Cortex of kidney (tissue), 1 donor: ENCODE measurements at places on chromosomes 2 and 18.

DNA sequence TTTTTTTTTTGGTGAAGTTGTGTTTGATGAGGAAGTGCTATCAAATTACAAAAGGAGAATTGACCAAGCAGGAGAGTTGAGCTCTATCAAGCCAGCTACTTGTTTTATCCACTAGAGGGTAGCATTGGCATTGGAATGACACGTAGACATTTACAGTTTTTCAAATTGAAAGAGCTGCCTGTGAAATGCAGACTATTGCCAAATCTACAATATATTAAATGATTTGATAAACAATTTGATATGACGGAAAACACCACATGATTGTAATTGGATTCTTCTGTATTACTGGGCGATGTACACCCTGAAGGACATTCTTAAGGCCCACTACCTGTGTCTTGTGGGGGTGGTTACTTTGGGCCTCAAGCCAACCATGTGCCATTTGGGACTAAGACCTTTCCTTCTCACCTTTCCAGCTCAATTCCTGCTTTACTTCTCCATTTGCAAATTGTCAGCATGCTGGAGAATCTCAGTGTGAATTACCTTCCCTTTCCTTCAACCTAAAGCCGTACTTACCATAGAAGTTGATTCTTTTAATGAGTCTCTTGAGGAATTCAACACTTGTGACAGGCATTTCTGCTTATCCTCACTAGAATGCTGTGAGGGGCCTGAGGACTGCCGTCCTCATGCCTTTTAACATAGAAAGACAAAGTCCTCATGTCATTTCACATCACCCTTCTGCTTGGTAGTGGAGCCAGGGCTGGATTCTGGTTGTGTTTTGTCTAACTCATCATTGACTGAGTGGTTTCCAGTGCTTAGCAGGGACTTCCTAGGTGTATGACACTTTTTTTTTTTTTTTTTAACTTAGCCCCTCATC is 134.8 kb upstream of the THUMPD2 start:
- DNase-seq = no peak

GRCh38 chr2:241584436-241584835 is 25.9 kb downstream of the BOK start:
- DNase-seq = no peak

DNA sequence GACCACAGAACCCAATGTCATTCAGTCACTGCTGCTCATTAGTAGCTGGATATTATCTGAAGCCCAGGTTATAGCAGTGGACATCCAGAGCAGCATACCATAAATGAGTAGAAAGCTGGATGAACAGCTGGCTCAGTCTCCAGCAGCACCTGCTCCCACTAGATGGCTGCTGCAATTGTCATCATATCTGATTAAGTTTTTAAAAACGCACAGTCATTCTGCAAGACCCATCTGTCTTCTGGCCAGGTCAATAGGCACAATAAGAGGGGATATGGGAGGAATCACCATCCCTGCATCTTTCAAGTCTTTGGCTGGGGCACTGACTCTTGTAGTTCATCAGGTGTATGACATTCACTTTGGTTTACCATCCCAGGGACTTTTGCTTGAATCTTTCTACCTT is 55.1 kb upstream of the XDH start:
- DNase-seq = no peak

DNA sequence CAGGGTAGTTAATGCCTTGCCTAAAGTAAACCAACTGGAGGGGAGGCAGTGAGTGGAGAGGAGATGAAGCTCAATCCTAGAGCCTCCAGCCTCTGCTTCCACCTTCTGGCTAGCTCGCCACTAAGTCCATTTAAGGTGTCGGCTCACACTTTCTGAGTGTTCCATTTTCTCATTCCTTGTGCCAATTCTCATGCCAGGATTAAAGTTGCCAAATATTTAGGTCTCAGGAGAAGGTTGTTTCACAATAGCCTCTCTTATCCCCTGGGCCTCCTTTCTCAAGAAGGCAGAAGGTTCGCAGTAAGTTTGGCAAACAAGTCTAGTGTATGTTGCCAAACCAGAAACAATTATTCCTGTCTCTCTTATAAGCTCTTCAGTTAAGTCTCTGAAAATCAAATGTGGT is 57.2 kb downstream of the TACR1 start:
- no peak for DNase-seq

DNA sequence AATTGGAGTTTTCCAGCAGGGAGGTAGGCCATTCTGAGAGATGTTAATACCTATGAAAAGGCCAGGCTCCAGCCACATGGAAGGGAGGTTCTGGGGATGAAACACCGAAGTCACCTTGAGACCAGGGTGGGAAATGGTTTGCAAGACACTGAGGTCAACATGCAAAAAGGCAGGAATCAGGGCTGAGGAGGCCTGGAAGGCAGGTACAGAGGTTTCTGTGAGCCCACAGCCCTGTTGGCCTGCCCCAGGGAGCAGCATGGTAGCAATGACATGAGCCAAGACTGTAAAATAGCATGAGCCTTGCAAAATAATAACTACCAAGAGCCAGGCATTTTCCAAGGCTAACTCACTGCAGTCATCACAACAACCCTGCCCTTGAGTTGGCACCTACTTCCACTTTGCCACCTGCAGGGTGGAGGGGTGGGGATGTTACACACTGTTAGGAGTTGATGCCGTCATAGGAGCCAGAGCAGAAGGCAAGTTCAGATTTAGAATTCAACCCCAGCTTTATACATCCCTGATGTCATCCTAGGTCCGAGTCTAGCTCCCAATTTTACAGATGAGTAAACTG is 61.3 kb downstream of the ZBTB7C start:
- no peak for DNase-seq

GRCh38 chr2:233100192-233100998 is 40.3 kb downstream of the INPP5D start:
- DNase-seq = no peak

GRCh38 chr2:96773922-96774321 is 13.2 kb downstream of the CNNM4 start:
- DNase-seq = no peak

GRCh38 chr18:31230495-31230894 is 67.8 kb upstream of the DSC1 start:
- DNase-seq = no peak

GRCh38 chr2:114684403-114684802 is 242.0 kb downstream of the DPP10 start:
- DNase-seq = no peak

GRCh38 chr2:43329637-43330036 is 103.2 kb upstream of the ZFP36L2 start:
- DNase-seq = no peak

DNA sequence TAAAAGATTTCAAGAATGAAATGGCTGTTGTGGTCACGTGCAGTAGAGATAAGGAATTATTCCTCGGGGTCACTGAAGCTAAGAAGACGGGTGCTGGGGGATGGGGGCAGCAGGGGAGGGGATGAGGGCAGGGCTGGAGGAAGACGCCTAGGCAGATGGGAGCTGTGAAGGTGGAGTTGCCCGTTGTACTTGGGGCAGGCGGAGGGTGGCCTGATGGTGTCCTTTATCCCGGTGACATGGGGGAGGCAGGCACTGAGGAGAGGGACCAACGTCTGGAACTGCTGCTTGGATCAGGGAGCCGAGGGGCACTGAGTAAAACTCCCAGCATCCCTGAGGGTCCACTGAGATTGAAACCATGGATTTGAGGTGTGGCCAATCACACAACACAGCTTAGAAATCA is 64.9 kb downstream of the ZCCHC2 start:
- DNase-seq = no peak

GRCh38 chr2:240624950-240625621 is at the start of gene GPR35:
Gene GPR35 (plus strand): TSS chr2:240625480. CDS start chr2:240629953, 4,473 bp downstream.
- DNase-seq = no peak

DNA sequence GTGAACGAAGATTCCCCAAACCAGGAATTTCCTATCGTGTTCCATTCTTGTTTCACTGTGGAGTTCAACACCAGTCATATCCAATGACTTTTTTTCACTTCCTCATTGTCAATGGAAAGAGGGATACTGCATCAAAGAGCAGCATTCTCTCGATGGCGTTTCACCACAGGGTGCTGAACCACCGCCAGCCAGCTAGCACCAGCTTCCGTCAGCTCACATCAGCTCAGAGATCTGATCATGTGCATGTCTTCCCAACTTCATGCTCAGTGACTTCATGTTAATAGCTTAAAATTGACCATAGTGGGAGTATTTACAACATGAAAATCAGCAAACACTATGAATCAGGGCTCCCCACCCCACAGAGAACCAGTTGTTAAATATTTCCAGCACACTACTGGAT is 359.9 kb downstream of the TNS1 start:
- no peak for DNase-seq

GRCh38 chr2:130818809-130819208 is 17.9 kb upstream of the ARHGEF4 start:
- DNase-seq = no peak

- DNase-seq = no peak
Measured at GRCh38 chr2:88747990-88748389, 56.5 kb downstream of the RPIA start.

GRCh38 chr2:7994397-7994951 is 687.4 kb upstream of the ID2 start:
- DNase-seq = no peak

DNA sequence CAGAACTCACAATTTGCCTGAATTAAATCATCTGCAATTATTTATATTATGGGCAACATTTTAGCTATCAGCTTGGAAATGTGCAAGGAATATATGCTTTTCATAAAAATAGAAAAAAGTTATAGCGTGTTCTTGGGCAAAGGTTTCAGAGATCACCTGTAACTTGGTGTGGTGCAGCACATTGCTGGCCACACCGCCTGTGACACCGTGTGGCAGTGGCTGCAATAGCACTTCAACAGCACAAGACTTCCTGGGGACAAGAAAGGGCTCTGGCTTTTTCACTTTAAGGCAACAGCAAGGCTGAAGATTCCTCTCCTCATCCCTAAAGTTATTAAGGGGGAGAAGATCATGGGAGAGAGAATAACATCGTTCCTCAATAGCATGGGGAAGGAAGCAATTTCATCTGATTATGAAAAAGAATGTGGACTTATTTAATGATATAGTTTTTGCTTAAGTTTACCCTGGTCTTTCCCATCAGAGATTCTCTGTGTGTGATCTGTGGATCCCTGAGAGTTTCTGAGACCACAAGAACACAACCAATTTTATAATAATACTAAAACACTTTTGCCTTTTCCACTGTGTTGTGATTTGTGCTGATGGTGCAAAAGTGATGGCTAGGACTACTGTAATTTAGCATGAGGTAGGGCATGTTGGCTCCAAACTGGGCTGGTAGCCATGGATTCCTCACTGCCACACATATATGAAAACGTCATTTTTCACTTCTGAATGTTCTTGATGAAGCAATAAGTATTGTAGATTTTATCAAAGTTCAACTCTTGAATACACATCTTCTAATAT is 15.0 kb upstream of the SERPINB3 start:
- DNase-seq = no peak

DNA sequence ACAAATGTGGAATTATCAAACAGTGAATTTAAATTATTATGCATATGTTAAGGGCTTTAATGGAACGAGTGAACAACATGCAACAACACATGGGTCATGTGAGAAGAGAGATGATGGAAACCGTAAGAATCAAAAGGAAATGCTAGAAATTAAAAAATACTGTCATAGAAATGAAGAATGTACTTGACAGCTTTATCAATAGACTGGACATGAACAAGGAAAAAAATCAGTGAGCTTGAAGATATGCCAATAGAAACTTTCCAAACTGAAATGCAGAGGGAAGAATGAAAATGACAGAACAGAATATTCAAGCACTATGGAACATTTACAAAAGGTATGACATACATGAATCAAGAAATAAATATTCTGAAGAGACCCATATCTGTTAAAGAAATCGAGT is 117.7 kb upstream of the KCNJ3 start:
- no peak for DNase-seq

- no peak for DNase-seq
Measured at GRCh38 chr2:9472511-9472910, 1.8 kb upstream of the IAH1 start.

DNA sequence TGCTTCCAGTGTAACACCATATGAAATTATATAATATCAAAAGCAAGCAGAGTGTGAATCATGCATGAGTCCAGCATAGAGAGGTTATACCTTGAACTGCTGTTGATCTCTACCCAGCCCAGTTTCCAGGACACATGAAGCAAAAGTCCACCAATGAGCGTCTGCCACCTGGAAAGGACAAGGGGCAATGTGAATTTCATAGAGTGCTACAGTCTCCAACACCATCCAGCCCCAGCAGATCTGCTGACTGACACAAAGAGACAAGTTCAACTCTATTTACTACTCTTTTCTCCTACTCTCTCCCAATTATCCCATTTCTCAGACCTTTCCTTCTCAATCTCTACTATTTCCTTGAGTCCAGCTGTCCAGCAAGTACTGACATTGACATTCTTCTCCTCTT is 31.8 kb upstream of the RIOK3 start:
- no peak for DNase-seq

DNA sequence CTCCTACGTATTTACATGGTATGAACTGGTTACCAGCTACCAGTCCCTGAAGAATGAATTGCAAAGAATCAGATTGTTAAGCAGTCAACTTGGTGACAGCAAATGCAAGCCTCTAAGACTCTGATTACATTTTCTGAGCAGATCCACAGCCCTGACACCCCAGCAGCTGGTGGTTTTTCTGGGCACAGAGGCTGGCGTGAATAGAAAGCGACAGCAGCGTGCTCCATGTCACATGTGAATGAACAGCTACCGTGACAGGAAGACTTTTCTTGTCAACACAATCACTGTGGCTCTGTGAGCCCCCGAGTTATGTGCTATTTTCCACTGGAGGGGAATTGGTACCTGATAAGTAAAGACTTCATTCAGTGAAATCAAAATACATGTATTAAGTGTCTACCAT is 93.2 kb upstream of the CBLN2 start:
- no peak for DNase-seq

DNA sequence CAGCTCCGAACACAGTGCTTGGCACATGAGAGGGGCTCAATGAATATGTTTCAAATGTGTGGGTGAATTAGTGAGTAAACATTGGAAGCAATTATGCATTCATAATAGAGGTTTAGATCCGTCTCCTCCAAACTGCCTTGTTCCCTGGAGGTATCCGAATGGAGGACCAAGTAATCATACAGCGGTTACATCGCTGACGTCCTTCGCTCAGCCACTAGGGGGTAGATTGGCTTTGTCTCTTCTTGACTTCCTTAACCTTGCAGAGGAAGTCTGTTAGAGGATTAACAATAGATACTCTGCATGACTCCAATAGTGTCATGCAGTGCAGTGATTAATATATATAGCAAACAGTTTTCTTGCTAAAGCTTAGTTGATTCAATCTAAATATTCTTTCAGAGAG is 517.0 kb downstream of the PTPRM start:
- DNase-seq = no peak

GRCh38 chr2:149652926-149653325 is 65.4 kb upstream of the MMADHC start:
- DNase-seq = no peak

GRCh38 chr2:158795195-158795924 is at the start of gene DAPL1:
Gene DAPL1 (plus strand): TSS chr2:158795317. CDS start chr2:158795373, 56 bp downstream.
- no peak for DNase-seq

DNA sequence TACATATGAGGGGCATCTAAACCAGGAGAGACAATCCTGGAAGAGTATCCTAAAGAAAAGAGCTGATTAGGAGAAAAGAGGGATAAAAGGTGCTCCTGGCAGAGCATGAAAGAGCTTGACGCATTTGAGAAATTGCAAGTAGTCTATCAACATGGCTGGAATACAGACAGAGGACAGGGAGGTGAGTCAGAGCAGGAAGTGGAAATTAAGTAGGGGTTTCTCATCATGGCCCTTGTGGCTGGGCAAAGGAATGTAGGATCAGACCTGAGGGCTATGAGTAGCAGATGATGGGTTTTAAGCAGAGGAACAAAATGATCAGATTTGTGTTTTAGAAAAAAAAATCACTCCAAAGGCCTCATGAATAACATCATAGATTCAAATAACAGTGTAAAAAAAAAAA is 49.2 kb upstream of the UGP2 start:
- DNase-seq = no peak

GRCh38 chr2:182897137-182897536 is 30.7 kb upstream of the FRZB start:
- DNase-seq = no peak
